BJ (cell line): ENCODE measurements at places on chromosomes 2 and 18.

- peak; percentile 61 for DNase-seq
Observed at GRCh38 chr2:37326285-37326684, 1.7 kb upstream of the PRKD3 start.

DNA sequence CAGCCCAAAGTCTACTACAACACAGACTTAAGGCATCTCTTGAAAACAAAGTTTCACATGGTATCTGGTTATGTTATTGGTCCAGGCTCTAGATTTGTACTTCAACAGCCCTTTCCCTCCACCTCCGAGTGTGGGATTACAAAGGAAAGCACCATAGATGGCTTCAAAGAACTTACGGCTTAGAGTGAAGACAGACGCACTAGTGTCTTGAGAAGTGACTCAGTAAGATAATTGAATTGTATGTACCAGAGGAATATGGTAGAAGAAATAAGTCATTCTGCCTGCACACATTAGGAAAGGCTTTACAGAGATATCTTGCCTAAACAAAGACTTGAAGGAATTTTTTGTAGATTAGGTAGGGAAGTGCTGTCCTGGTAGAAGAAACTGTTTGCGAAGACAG lies 392.3 kb upstream of the TNP1 start:
- no peak for DNase-seq

- DNase-seq, result no peak
Observed at GRCh38 chr18:75169411-75169810, 39.5 kb downstream of the PTGR3 start.

- no peak for DNase-seq
Observed at GRCh38 chr2:230552181-230552580, 136.2 kb downstream of the SP100 start.

- DNase-seq, result no peak
Observed at GRCh38 chr2:191051177-191051576, 37.2 kb upstream of the STAT1 start.

DNA sequence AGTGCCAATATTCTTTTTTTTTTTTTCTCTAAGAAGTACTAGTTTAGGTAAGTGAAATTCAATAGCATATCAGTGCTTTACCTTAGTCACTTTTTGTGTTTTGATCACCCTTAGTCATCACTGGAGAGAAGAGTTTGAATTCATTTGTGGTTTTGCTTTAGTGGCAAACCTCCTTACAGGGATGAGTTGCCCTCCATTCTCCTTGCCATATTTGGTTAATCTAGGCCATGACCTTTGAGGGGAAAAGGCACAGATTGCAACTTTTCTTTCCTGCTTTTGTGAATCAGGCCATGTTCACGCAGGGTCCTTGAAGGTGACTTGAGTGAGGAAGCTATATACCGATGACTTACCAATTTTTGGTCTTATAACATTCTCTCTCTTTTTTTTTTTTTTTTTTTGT lies 34.4 kb downstream of the PLEKHA3 start:
- DNase-seq, result no peak

- no peak for DNase-seq
Observed at GRCh38 chr18:80192653-80193385, 54.5 kb downstream of the PARD6G start.
